Activated CD4-positive, alpha-beta T cell treated with anti-CD3 and anti-CD28 coated beads, Interleukin-2, amount 50 U/mL, for 4 hours (primary cell): ENCODE measurements at places on chromosomes 16 and 17.

- DNase-seq = no peak
Measured at GRCh38 chr16:72244853-72245252, 72.9 kb upstream of the PMFBP1 start.

DNA sequence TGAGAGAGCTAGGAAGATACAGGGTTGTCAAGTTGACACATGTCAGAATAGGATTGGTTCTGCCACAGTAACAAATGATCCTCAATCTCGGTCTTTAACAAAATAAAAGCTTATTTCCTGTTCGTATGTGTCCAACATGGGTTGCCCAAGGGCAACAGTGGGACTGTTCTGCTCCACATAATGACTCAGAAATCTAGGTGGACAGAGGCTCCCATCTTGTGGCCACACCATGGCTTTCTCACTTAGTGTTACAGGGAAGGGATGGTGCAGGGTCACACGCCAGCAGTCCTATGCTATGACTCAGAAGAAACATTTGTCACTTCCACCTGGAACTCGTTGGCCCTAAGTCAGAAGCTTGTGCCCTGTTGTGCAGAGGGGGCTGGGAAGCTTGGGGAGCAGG lies 364.9 kb downstream of the SNX29 start:
- DNase-seq = no peak

DNA sequence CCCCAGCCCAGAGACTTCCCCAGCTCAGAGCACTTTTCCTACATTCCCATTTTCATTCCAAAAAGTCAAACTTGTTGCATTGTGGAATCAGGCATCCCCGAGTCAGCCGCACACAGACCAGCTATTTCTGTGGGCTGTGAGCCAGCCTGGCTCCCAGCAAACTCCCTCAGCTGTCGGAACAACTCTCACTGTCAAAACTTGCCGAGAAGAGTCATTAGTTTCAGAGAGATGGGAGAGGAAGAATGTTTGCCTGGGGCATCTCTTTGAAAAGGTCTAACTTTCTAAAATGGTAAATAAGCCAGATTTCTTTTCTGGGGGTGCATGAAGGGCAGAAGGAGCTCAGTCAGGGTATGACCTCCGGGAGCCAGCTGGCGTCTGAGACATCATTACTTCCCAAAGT lies 280.0 kb downstream of the TMEM114 start:
- DNase-seq = no peak

DNA sequence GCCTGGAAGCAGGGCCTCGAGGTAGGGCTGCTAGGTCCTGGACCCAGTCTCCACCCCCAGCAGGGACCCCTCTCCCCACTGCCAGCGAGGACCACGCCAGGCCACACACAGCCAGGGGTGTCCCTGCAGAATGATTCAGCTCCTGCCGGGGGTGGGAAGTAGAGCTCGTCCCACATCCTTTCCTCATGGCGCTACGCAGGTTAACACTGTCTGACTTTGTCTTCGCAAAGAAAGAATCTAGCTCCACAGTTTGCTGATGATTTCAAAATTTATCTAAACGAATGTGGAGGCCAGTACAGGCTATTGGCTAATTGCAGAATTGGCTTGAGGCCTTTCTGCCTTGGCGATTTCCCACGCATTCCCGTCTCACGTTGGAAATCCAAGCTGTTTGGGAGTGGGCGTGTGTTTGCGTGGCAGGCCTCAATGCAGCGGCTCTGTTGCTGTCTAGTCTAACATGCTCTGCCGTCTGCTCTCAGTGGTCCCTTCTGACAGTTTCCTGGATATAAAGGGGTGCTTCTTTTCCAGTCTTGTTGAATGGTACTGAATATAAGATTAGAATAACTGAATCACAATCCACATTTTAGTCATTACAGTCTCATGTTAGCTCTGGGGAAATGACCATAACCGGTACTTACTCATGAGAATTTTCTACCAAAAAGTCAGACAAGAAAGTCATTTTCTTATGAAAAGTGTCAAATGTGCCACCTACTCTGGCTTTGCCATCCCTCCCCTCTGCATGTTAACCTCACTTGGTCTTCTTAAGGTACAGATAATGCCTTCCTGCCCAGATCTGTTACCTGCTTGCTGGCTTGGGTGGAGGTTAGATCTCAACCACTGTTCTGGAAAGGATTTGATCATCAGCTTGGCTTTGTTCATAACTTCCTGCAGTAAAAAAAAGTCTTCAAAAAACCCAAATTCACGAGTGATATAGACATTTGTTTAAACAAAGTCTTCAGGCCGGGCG lies 252.4 kb downstream of the NTN1 start:
- no peak for DNase-seq

DNA sequence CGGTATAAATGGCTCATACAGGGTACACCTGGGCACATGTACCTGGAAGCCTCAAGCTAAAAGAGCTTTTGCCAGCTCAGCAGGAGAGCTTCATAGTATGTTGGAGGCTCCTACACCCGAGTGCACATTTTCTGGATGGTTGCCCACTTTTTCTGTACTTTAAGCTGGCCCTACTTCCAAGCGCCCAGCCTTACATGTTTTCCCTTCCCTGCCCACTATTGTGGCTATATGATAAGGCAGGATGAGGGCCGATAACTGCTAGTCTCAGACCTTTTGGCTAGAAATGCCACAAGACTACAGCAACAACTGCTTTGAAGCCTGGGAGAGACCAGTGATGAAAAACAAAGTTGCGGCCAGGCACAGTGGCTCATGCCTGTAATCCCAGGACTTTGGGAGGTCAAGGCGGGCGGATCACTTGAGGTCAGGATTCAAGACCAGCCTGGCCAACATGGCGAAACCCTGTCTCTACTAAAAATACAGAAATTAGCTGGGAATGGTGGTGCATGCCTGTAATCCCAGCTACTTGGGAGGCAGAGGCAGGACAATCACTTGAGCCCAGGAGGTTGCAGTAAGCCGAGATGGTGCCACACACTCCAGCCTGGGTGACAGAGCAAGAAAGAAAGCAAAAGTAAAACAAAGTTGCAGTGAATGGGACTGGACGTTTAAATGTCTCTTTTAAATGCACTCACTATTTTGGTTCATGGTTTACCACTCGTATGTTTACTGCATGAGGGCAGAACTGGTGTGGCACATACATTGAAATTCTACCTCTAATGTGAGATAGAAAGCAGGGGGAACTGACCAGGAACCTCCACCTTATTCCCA lies 14.2 kb upstream of the MARCHF10 start:
- no peak for DNase-seq

- DNase-seq = no peak
Measured at GRCh38 chr16:63613701-63614100, 1508.2 kb downstream of the CDH11 start.

GRCh38 chr16:78075800-78076199 lies 23.7 kb upstream of the WWOX start:
- DNase-seq = no peak

GRCh38 chr17:5672815-5673430 lies 88.6 kb upstream of the NLRP1 start:
- no peak for DNase-seq

DNA sequence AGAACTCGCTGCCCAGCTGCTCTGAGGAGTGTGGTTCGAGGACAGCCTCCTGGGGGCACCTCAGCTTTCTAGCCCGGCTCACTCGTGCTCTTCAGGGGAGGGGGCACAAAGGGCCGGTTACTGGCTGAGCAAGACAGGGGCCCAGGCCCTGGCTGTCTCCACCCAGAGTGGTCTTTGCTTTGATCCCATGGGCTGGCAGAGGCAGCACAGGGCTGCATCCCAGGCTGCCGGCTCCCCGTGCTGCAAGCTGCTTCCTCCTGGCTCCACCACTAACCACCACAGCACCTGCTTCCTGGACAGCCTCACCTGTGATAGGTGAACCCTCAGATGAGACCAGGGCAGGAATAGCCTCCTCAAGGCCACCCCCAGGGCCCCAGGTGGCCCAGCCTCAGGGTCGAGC lies 6.8 kb downstream of the SPPL2C start:
- no peak for DNase-seq

- DNase-seq = no peak
Measured at GRCh38 chr17:28317966-28318758, 838 bp upstream of the TMEM97 start.

DNA sequence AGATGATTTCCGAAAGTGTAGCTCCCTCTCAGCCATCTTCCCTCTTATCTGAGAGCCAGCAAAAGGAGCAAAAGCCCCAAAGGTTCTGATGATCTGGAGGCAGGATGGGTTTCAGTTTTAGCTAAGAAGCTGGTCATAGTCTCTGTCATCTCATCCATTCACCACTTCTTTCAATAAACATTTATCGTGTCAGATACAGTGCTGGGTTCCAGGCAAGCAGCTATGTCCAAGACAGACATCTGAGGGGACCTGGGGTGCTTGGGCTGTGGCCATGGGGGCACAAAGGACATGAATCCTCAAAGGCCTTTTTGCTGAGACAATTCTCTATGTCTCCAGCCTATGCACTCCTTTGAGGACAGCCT lies 1.0 kb upstream of the ETV4 start:
- no peak for DNase-seq
